Activated naive CD8-positive, alpha-beta T cell treated with anti-CD3 and anti-CD28 coated beads for 36 hours (primary cell): ENCODE measurements at places on chromosomes 5 and 9. TPM values are rescaled to one million over a fixed set of nuclear protein-coding genes. Genes with fewer than 3 reads are reported as not detected.

DNA sequence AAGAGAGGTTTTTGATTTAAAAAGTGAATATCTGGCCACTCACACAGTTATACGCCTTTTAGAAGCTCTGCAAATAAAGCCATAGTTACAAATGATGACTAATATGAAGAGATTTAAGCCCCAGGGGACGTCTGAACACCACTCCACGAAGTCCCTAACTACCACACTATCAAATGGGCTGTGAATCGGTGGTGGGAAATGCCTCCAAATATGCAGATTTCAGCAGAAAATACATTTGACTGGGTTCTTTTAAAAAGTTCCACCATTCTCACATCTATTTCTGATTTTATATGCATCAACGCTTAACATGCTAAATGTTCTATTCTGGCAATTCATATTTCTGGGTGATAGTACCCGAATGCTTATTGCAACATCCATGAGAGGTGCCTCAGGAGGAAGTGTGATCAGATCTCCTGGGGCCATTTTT, 22.5 kb downstream of the TICAM2 start:
- DNase-seq = no peak

The ADGRD2 gene
- total RNA-seq = not detected

DNA sequence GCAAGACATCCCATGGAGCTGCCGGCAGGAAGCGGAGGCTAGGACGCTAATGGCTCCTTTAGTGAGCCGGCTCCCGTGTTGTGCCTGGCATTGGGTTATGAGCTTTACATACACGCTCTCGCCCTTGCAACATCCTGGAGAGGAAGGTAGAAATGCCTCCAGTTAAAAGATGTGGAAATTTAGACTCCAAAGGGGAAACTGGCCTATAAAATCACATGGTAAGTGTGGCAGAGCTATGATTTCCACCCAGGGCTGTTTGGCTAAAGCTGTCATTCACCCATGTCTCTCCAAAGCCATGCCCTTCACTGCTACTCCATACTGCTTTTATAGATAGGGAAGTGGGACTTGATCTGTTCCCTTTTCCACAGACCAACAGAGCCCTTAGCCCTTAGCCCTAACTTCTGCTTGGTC, 5.2 kb downstream of the GM2A start:
- no peak for DNase-seq

- DNase-seq = no peak
These were observed 17.5 kb upstream of the CNTLN start for GRCh38 chr9:17117372-17117771.

The ZNF483 gene
- total RNA-seq = 1.5 TPM

DNA sequence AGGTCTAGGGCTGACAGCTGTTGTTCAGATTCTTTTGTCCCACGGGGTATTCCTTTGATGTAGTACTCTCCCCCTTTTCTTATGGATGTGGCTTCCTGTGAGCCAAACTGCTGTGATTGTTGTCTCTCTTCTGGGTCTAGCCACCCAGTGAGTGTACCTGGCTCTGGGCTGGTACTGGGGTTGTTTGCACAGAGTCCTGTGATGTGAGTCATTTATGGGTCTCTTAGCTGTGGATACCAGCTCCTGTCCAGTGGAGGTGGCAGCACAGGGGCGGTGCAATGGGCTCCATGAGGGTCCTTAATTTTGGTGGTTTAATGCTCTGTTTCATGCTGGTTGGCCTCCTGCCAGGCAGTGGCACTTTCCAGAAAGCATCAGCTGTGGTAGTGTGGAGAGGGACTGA, 161.3 kb downstream of the CAVIN4 start:
- no peak for DNase-seq

DNA sequence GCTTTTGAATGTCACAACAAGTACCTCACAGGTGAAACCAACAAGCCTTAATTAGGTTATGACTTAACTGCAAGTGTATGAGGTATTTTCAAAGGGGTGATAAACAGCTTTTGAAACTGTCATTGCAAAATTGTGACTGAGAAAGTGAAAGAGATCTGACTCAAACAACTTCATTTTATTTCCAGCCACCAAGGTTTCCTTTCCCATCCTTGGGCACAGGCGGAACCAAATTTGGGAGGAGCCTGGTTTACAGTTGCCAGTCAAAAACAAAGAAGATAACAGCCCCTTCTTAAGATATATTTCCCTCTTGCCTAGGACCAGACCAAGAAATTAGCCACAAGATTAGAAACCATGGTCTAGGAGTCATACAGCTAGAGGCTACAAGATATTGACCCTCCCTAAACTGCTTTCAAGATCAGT, 417.1 kb downstream of the CSNK1G3 start:
- no peak for DNase-seq

The FBXO10 gene
- total RNA-seq = 1.9 TPM

The LCNL1 gene
- not detected for total RNA-seq

- DNase-seq = no peak
These were observed 20.1 kb downstream of the DOCK2 start for GRCh38 chr5:169657127-169657526.

The BSPRY gene
- total RNA-seq = 11.7 TPM

- no peak for DNase-seq
These were observed 51.1 kb downstream of the PRRT1B start for GRCh38 chr9:131596430-131596743.
